ENCODE measurements at places on chromosomes 7 and 10.
A peak's percentile ranks its signal among the peaks of the same experiment; 100 is the strongest.

DNA sequence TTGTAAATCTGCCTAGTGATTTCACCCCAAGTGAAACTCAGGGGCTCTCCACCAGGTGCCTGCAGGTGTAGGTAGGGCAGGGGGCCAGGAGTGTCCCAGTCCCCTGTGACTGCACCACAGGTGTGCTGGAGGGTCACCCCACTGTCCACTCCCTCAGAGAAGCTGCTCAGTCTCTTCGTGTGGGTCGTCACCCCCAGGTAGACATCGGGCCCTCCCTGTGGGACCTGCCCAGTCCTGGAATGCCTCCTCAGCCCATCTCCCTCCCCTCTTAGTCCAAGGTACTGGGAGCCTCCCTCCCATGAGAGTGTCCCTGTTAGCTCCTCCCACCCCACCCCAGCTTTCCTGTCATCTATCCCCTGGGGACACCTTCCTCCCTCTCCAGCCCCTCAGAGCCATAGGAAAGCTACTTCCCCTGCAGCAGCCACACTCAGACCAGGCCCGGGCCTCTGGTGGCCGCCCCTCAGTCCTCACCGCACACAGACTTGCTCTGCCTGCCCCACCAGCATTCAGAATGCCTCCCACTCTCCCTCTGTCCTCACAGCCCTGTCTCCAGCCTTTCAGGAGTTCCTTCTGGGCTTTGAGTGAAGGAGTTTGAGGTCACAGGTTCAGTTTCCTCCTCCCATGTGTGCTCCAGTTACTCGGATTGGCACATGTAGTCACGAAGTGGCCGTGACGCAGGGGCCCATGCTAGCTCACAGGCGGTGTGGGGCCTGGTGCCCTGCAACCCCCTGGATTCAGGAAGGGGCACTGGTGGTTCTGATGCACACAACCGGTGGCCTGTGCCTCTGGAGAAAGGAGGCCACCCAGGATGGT, 5.1 kb downstream of the ALOX5 start:
- DNase-seq: no peak

DNA sequence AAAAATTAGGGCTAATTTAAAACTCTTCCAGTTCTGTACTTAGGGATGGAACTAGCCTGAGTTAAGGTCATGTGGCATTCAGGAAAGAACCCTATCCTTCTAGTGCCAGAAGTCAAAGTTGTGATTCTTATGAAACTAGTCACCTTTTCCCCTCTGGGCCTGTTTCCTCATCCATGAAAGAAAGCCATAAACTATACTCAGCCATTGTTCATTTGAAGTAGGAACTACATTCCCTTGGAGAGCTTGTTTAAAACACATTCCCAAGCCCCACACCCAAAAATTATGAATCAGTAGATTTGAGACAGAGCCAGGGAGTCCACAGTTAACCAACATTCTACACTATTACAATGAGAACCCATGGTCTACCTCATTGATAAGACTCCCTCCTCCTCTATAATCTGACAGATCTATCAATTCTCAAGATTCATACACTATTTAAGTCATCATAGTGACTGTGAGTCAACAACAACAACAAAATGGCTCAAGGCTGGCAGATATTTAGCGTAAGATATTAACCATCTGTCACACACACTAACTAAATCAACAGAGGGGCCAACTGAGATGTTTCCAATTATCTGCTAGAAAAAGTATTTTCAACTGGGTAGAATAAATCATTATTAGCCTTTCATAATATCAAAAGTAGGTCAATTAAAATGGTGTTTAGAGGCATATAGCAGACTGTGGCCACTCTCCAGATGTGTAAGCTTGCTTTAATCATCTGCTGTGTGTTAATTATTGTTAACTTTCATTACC, 102.3 kb downstream of the SLC25A13 start:
- no peak for DNase-seq

- no peak for DNase-seq
Measured at GRCh38 chr10:128102480-128103228, 23.6 kb downstream of the MKI67 start.

- DNase-seq: peak; percentile 89
Measured at GRCh38 chr10:132446661-132447445, 49.9 kb downstream of the PWWP2B start.

- no peak for DNase-seq
Measured at GRCh38 chr7:18179093-18179492, 151.4 kb upstream of the PRPS1L1 start.

DNA sequence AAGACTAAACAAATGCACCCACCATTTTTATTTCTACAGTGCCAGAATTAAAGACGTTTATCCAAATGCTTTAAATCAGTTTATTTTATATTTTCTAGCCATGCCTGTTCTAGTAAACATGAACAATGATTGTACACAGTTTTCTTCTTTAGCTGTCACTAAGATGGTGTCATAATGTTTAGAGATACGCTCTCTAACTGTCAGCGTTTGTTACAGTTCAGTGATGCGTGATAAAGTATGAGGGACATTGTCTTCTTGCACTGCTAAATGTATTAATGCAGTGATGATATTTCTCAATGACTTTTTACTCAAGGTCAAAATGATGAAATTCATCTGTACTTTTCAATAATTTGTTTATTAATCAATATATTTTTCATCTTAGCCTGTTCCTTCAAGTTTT, 513.6 kb downstream of the ATRNL1 start:
- no peak for DNase-seq

DNA sequence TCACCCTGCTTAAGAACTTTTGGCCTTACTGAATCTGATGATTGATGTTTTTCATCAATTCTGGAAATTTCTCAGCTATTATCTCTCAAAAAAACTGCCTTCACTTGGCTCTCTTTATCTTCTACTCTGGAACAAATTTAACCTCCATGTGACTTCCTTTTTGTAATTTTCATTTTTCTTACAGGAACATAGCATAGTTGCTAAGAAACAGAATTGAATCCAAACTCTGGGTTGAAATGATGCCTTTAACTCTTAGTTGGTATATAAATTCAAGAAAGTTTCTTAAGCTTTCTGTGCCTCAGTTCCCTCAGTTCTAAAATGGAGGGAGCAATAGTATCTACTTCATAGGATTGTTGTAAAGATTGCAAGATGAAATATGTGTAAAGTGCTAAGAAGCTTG, 19.8 kb downstream of the GPR141 start:
- no peak for DNase-seq

- no peak for DNase-seq
Measured at GRCh38 chr7:77664715-77665114, 31.5 kb upstream of the RSBN1L start.

GRCh38 chr7:115410972-115411686, 489.2 kb downstream of the MDFIC start:
- DNase-seq: peak; percentile 5

- DNase-seq: no peak
Measured at GRCh38 chr10:68950598-68950997, 5.4 kb upstream of the DDX21 start.

- no peak for DNase-seq
Measured at GRCh38 chr10:114520453-114520852, 116.2 kb upstream of the AFAP1L2 start.

GRCh38 chr10:77409697-77410471, 227.7 kb downstream of the KCNMA1 start:
- no peak for DNase-seq
